ENCODE measurements at places on chromosomes 7 and 10. TPM values are rescaled to one million over a fixed set of nuclear protein-coding genes. Genes with fewer than 3 reads are reported as not detected.

DNA sequence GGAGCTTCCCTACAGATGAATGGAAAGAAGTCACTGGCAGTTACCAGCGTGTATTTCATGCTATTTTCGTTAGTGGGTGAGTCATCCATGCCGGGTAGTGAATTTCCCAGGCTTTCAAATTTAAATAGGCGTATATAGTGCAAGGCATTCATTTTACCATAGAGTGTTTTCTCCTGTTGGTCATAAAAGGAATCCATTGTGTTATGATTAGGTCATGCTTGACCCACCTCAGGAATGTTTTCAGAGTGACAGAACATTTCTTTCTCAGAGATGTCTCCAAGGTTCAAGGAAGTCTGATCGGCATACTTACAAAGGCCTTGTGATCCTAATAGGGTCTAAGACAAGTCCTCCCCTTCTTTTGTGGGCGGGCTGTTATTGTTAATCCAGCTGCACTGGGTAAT lies 110.7 kb downstream of the AKR1D1 start:
- DNase-seq = no peak

- DNase-seq = no peak
Measured at GRCh38 chr10:111261081-111261615, 184.3 kb downstream of the ADRA2A start.

FAM20C gene
- 13.3 TPM for total RNA-seq

ST8SIA6 gene
- total RNA-seq = 0.79 TPM

GRCh38 chr7:117960351-117960750 lies 87.1 kb upstream of the CTTNBP2 start:
- no peak for DNase-seq

PTPN20 gene
- total RNA-seq = 0.26 TPM

SPDYE2 gene
- not detected for total RNA-seq

TMEM184A gene
- total RNA-seq = not detected

GRCh38 chr10:122055252-122055651 lies 66.3 kb downstream of the TACC2 start:
- no peak for DNase-seq

GIMAP2 gene
- total RNA-seq = 41.5 TPM

KLF14 gene
- not detected for total RNA-seq
